ENCODE measurements at places on chromosomes 13 and 19.

DNA sequence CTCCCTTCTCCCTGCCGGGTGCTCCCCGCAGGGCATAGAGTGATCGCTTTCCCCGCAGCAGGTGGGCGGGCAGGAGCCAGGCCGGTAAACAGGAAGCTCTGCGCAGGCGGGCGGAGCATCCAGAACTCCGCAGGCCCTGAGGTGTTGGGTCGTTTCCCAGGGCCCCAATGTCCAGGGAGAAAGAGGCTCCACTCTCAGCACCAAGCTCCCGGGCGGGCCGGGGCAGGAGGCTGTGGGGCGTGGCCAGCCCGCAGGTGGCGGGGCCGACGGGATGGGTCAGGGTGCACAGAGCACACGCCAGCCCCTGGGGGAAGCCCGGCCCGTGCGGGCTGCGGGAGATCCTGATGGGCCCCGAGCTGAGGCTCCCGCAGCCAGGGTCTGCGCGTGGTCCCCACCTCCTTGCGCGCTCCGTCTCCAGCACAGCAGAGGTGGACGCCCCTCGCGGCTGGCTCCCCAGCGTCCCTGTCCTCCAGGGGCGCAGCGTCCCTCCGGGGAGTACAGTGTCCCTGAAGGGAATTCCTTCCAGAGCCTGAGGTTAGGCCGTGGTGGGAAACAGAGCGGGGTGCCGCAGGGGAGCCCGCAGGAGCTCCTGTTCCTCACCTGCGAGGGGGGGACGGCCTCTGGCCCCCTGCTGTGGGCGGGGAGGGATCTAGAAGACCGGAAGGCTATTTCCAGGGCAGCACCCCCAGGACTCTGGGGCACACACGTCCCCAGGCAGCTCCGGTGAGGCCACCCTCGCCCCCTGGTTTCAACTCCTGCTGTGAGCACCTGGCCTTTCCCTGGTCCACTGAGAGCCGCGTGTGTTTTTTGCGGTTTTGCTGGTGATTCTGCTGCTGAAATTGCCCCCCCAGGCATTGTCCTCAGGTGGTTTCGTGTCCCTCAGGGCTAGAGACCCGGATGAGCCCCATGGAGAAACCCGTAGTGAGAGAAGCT, 12.2 kb downstream of the PIP5K1C start:
- DNase-seq, result no peak

- DNase-seq, result no peak
Measured at GRCh38 chr13:75432811-75433244, 49.1 kb downstream of the TBC1D4 start.

GRCh38 chr19:15248648-15249527, 16.6 kb upstream of the EPHX3 start:
- DNase-seq, result no peak

DNA sequence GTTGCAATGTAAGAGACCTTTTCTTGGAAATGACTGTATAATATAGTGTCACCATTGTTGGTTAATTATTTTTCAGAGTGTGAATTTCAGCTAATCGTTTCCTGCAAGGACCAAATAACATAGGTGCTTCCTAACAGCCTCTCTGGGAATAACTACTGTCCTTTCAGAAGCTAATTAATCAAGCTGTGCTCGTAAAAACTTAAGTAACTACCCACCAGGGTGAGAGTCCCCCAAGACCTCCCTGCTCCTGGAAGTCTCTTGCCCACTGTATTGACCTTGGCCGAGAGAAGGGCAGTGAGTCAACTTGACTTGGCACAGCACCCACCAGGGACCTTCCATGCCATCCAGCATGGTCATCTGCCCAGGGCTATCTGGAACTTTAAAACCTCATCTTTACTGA, 50.3 kb downstream of the UQCRFS1 start:
- DNase-seq, result no peak

DNA sequence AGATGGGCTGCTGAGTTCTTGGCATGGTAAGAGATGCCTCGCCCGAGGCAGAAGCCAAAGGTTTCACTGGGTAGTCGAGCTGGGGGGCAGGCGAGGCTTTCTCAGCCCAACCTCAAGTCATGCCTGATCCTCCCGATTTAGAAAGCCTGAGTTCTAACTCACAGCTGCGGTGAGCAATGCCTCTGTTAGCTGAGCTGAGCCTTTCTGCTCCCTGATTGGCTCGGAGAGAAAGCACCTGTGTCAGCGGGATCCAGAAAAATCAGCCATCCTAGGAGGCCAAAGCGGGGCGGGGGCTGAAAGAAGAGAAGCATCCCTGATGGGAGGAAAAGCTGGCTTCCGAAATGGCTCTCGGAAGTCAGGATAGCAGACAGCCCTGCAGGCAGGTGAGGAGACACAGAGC, 44.7 kb downstream of the CACNA1A start:
- no peak for DNase-seq

DNA sequence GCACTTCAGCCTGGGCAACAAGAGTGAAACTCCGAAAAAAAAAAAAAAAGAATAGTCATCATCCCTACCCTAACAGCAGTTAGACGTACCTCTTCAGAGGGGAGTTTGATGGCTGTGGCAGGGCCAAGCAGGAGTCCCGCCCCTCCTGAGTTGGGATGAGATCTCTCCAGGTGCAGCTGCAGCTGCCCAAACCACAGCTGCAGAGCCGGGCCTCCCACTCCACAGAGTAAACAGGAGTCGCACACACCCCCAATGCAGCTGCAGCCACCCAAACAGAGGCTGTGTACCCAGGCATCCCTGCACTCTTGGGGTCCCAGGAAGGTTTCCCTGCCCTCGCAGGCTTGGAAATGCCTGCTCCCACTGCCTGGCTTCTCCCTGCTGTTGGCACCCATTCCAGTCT, 17.4 kb upstream of the MLLT1 start:
- DNase-seq, result no peak

- DNase-seq, result no peak
Measured at GRCh38 chr13:20721454-20722357, 18.2 kb downstream of the IL17D start.

DNA sequence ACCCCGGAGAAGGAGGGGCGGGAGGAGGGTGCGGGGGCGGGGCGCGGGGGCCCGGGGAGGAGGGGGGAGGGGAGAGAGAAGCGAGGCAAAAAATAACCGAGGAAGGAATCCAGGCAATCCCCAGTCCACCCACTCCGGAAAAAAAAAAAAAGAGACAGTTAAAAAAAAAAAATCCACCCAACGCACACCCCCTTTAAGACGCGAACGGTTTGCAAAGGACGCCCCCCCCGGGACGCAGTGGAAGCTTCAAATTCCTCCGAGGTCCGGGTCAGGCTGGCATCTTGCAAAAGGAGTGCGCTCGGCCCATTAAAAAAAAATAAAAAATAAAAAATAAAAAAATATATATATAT, at the start of gene CACNA1A:
Gene CACNA1A, minus strand, starts transcription at position 9 of the 350 bp plus-strand sequence. CDS start 255 bp downstream, outside the sequence.
- no peak for DNase-seq

GRCh38 chr13:50596776-50597203, 246.7 kb downstream of the DLEU7 start:
- no peak for DNase-seq

DNA sequence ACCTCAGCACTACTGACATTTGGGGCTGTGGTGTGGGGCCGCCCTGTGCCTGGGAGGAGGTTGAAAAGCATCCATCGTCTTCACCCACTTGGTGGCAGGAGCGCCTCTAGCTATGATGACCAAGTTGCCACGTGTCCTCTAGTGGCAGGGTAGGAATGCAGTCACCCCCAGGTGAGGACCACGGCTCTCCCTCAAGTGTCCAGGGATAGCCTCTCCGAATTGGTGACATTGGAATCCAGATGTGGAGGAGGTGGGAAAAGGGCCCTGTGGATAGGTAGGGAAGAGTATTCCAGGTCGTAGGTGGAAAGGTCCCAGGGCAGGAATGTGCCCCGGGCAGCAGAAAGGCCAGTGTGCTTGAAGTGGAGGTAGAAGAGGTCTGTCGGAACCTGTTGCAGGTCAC, 37.6 kb downstream of the ARHGEF18 start:
- no peak for DNase-seq

DNA sequence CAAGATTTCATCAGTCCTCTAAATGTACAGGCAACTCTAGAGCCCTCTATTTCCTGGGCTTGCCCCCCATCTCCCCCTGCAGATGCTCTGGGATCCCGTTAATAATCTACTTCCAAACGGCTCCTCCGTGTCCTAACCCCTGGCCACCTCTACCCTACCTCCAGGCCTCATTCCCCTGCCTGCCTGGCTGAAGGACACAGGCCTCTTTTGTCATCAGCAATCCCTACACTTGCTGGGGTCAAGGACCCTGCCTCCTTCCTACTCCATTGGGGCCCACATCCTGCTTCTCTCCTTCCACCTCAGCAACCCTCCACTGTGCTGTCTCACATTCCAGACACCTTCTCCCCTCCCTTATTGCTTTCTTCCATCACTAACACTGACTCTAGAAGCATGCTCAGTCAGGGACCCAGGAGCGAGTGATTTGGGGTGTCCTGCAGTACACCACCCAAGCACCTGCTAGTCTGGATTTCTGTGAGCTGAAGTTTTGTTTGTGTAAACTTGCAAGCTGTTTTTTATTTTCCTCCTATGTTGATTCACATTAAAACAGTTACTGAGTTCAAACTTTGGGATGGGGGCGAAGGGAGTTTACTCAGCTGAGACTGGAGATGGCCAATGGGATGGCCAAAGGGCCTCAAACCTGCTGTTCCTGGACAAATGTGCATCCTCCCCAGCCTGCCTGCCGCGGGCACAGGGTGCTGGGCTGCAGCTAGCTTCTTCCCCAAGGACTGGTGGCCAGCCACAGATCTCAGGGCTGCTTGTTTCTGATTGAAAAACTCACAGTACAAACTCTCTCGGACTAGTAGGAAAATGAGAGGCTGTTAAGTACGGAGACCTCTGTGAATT, 314.7 kb downstream of the FOXO1 start:
- DNase-seq, result no peak

DNA sequence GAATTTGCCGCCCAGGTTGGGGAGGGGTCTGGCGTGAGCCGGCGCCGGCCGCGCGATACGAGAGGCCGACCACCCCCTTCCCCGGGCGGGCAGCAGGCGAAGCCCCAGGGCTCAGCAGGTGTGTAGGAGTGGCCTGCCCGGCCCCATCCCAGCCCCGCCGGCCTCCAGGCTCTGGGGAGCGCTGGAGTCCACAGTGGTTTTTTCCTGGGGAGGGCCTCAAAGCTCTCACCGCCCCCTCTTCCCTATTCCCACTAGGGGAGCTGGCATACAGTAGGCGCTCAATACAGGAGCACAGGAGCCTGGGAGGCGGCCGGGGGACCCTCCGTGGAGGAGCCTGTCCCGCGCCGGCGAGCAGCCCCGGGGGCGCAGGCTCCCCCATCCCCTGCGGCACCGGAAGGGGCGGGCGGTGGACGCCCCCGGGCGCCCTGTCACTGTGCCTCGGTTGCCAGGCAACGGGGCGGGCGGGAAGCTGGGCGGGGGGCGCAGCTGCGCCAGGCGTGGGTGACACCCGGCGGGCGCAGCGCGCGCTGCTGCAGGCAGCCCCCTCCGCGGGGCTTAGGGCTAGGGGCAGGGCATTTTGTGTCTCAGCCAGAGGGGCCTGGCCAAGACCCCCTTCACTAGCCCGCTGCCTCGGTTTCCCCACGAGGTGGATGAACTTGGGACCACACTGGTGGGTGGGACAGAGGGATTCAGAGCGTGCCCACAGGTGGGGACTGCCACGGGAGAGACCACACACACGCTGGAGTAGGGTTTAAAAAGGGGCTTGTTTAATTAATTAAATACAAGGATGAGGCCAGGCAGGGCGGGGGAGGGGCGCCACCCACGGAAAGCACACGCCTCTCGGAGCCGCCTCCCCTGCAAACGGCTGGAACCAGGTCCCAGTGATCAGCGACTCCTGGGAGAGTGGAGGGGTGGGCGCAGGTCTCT, 3.6 kb upstream of the REXO1 start:
- DNase-seq, result no peak

DNA sequence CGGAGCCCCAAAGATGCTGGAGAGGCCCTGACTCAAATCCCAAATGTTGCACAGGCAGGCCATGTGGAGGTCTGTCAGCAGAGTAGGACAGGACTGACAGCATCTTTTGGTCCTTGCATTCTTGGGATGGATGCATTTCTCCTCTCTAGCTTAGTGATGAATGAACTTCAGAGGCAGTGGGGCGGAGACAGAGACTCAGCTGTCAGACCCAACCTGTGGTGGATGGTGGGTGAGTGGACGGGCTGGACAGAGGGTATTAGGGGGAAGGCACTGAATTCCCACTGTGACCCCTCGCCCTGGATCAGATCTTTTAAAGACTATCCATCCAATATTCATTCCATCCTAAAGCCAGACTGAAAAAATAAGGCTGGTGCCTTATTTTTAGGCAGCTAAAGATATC, 39.3 kb upstream of the GJB6 start:
- DNase-seq, result no peak

DNA sequence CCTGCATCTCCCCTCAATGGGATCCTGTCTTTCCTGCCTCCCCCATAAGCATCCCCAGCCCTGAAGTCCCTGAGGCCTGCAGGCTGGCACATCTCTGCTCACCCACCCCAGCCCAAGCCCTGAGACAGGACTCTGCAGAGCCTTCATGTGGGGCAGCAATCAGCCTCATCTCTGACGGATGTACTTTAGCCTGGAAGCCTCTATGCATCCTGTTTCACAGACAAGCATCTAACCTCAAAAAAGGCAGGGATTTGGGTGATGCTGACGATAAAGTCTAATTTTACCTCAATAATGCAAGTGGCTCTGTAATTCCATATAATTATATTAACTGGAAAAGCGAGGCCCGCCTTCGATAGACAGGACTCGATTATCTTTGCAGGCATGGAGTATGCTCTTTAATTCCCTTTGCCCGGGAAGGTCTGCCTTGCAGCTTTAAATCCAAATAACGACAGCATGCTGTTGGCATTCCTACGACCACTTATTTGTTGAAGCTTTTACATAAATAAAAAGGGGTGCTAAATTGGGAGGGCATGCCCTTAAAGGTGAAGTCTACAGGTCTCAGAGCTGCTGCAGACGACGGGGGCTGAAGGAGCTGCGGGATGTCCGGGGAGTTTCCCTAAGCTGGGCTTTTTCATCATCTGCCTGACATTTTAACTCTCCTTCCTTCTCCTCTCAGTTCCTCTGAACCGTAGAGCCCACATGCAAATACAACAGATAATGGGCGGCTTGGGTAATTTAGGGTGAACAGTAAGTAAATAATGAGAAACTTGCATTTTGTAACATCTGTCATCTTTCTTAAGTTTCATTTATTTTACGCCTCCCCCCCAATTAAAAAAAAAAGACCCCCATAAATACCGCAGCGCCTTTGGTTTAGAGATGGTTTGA, 211.5 kb downstream of the URI1 start:
- DNase-seq, result no peak

DNA sequence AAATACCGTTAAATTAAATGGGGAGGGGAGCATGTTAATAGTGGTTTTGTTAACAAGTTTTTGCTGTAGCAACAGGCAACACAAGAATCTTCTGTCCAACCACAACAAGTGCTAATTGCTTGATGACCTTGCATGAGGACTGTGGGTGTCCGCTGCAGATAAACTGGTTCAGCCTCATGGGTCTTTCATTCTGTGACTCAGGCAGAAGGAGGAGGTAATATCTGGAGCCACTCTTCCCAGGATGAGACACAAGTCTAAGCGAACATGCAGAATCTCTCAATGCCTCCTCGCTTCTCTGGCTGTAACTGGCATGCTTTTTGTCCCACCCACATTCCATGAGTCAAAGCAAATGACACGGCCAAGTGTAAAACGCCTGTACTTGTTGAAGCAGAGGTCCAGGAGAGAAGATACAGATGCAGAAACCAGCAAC, 56.6 kb upstream of the MYO16 start:
- no peak for DNase-seq
